ENCODE measurements at places on chromosomes 2 and 18.

- no peak for DNase-seq
Observed at GRCh38 chr18:2856547-2857170, 9.9 kb downstream of the EMILIN2 start.

GRCh38 chr2:165627470-165627869 lies 158.0 kb downstream of the CSRNP3 start:
- DNase-seq = no peak

DNA sequence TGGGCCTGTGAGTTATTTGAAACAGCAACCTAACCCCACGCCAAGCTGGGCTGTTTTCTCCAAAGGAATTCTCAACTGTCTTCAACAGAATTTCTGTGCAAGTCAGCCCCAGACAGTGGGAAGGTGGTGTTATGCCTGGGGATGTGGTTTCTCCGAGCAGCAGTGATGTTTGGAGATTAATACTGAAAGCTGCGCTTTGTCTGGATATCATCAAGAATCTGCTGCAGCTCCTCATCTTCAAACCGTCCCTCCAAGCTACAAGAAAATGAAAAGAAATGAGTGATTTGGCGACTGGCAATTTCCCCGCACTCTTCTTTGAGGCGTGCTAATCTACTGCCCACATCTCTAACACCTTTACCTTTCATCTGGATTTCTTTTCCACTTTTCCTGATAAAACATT lies 10.0 kb downstream of the POLR2D start:
- DNase-seq = no peak

GRCh38 chr2:4012197-4012596 lies 308.8 kb downstream of the DCDC2C start:
- DNase-seq = no peak

DNA sequence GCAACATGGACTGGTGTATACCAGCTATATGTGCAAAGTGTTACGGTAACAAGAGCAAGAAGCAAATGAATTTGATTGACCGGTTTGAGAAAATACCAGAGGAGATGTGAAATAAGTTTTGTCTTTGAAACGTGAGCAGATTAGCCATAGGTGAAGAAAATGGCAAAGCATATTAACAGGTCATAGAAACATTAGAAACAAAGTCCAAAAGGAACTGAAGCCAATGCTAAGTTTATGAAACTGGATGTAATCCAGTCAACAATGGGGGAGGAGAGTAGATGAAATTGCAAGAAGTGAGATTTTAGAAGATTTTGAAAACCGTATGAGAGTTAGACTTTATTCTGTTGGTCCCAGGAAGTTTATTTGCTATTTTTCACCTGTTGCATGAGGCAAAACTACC lies 1315.4 kb upstream of the CHAC2 start:
- no peak for DNase-seq

- no peak for DNase-seq
Observed at GRCh38 chr2:224416656-224417360, 14.9 kb upstream of the FAM124B start.

DNA sequence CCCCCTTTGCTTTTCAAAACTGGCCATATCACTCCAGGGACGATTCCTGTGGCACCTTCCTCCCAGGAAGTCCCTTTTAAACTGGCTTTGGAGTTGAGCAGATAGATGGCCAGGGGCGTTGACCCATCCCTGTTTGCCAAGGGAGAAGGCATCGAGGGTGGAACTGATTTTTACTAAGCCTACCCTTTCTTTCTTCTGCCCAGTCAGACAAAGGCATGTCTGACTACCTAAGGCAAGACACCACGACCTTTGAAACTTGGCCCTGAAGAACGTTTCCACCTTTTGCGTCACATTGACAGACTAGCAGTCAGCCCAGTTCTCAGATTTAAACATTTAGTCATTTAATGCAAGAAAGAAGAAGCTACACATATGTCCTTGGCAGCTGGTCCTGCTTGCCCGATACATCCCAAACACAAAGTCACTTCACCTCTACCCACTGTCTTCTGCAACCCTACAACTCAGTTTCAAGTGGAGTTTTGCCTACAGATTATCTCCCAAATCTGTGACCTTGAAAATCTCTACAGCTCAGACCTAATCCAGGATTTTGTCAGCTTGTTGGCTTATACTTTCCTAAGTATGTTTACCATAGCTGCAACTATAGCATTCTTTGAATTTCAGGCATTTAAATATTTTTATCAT lies 102.2 kb upstream of the IL1R2 start:
- DNase-seq = no peak

DNA sequence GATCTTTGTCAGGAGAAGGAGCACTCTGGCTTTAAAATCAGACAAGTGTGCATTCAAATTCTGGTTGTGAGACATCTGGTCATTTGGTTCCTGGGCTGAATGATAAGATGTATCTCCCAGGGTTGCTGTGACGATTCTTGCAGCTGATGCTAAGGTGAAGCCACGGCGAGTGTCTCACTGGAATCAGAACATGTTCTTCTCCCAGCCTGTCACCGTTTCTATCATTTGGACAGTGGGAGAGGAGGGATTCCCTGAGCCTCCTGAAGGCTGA lies 68.3 kb downstream of the NCK2 start:
- DNase-seq = no peak
